T-cell (primary cell): ENCODE measurements at places on chromosomes 3 and 15.

DNA sequence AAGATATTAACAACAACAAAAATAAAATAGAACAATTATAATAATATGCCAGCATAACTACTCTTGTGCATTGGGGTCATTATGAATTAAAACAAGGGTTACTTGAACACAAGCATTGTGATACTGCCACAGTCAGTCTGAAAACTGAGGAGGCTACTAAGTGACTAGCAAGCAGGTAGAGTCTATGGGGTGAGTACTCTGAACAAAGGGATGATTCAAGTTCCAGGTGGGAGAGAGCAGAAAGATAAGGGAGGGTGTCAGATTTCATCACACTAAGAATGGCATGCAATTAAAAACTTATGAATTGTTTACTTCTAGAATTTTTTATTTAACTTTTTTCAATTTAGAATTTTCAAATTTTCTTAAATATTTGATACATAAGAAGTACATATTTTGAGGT is 754.4 kb upstream of the GOLIM4 start:
- DNase-seq, result no peak

DNA sequence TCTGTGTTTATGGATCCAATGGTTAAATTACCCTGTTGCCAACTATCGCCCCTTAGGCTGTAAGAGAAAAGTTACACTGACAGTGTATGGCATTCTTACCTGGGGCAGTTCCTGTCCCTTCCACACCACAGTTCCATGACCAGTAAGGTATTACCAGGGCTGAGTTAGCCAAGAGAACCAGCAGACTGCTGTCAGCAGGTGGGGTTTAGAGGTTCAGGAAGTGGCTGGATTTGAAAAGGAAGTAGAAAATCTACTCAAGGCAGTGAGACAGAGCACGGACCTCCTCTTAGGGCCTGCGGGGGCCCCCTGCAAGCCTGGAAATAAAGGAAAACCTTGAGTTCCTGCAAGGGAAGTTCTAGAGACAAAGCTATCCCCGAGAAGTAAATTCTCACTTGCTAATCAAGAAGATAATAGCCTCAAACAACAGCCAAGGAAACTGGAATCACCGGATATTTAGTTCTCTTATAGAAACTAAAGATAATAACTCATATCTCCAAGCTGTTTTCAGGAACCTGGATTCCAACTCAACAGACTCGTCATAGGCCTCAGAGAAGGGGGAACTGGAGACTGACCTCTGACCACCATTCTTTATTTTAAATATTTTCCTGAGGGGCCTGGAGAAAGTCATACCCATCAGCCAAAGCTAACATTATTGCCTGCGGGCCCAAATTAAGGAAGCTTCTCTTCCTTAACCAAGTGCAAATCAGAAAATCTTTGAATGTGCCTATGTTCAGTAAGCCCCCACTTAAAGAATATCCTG is 161.7 kb downstream of the ANXA2 start:
- DNase-seq, result no peak

- DNase-seq, result no peak
Observed at GRCh38 chr15:77019521-77020331, 24.8 kb downstream of the PSTPIP1 start.

GRCh38 chr3:58271901-58272501 is 34.0 kb upstream of the RPP14 start:
- DNase-seq, result no peak

GRCh38 chr3:126064627-126065258 is 19.2 kb downstream of the SLC41A3 start:
- DNase-seq, result no peak

- peak; percentile 82 for DNase-seq
Observed at GRCh38 chr15:31360843-31361763, 34.5 kb downstream of the KLF13 start.

GRCh38 chr3:104388619-104389018 is 978.1 kb upstream of the ALCAM start:
- DNase-seq, result no peak

- DNase-seq, result no peak
Observed at GRCh38 chr3:28247286-28247685, 5.9 kb downstream of the CMC1 start.
